Hematopoietic multipotent progenitor cell treated with erythropoietin and hydrocortisone succinate and interleukin-3 and kit ligand, for 15 days (in vitro differentiated cells): ENCODE measurements at places on chromosomes 5 and 9.

DNA sequence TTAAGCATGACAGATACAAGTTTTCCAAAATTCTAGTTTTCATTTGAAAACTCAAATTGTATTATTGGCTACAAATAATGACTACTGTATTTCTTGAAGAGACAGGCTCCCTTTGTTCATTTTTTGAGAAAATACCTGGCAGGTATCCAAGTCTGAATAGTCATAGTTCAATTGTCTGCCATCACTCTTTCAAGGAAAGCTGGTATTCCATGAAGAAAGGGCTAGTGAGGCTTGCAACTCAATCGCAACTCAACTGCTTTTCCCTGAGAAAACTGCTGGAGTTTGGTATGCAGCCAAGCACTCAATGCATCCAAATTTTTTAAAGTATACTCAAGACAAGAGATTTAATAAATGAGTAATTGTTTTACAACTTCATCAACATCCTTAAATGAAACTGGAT lies 61.4 kb upstream of the TRIO start:
- no peak for DNase-seq

GRCh38 chr5:161966564-161966963 lies 101.0 kb upstream of the GABRG2 start:
- no peak for DNase-seq

DNA sequence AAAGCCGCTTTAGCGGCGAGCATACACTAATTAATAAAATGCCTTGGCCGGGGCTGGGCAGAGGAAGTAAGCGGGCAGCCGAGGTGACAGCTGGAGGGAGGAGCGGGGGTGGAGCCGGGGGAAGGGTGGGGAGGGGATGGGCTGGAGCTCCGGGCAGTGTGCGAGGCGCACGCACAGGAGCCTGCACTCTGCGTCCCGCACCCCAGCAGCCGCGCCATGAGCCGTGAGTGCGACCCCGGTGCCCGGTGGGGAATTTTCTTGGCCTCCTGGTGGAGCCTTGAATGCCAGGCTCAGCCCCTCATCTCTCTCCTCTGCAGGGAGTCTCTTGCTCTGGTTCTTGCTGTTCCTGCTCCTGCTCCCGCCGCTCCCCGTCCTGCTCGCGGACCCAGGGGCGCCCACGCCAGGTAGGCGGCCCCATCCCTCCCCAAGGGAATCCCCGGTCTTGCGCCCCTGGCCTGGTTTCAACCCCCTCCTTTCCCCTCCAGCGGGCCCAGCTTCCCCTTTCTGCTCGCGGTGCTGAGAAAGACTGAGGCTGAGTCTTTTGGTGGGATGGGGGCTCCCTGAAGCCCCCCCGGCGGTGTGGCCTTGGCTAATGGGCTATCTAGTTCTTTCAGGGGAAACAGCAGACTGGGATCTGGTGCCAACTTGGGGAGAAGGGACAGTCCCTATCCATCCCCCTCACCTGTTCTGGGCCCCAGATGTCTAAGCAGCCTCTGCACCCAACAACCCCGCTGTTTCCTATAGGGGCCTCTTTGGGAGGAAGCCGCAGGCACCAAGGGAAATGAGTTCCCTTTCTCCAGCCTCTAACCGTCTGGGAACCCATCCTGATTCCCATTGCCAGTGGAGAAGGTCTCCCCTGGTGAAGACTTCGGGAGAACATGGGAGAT lies at the start of gene PTGS1:
Gene PTGS1 (plus strand): TSS at position 156 of the 887 bp plus-strand sequence. CDS start 61 bp downstream, at position 217.
- peak; percentile 48 for DNase-seq

GRCh38 chr9:127283917-127284497 lies 19.4 kb downstream of the GARNL3 start:
- DNase-seq = no peak

- no peak for DNase-seq
Measured at GRCh38 chr5:93603793-93604643, 21.0 kb downstream of the NR2F1 start.

DNA sequence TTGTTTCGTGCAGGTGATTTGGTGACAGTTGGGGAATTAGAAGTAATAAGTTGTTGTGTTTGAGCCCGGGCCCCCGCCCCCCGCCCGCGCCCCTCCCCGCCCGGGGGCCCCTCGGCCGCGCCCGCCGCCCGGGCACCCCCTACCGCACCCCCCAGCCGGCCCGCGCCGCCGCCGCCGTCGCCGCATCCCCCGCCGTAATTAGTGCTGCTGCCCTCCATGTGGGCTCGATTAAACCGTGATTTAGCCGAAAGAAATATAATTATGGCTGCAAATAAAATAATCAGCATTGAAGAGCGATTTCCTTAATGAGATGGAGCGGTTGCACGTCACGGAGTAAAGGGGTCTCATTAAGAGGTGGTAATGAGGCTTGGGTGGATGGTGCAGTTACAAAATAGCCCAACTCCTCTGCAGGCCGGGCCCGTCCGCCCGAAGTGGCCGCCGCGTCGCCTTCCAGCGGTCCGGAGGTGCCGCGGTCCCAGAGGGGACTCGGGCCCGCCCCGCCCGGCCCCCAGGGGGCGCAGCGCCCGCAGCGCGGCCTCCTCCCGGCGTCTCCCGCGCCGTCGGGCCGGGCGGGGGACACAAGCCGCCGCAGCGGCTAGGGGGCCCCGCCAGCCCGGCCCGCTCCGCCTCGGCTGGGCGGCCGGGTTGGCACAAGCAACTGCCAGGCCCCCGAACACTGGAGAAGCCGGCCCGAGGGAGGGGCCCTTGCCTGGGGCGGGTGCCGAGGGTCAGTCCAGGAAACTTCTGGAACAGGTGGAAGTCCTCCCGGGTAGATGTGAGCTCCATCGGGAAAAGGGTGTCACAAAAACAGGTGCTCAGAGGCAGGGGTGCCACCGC lies 6.9 kb upstream of the OTP start:
- peak; percentile 39 for DNase-seq

GRCh38 chr5:73142035-73142434 lies 21.7 kb downstream of the TMEM171 start:
- no peak for DNase-seq

- no peak for DNase-seq
Measured at GRCh38 chr5:65290677-65291076, 191.0 kb downstream of the ADAMTS6 start.

GRCh38 chr9:12753931-12754330 lies 20.9 kb upstream of the LURAP1L start:
- no peak for DNase-seq

DNA sequence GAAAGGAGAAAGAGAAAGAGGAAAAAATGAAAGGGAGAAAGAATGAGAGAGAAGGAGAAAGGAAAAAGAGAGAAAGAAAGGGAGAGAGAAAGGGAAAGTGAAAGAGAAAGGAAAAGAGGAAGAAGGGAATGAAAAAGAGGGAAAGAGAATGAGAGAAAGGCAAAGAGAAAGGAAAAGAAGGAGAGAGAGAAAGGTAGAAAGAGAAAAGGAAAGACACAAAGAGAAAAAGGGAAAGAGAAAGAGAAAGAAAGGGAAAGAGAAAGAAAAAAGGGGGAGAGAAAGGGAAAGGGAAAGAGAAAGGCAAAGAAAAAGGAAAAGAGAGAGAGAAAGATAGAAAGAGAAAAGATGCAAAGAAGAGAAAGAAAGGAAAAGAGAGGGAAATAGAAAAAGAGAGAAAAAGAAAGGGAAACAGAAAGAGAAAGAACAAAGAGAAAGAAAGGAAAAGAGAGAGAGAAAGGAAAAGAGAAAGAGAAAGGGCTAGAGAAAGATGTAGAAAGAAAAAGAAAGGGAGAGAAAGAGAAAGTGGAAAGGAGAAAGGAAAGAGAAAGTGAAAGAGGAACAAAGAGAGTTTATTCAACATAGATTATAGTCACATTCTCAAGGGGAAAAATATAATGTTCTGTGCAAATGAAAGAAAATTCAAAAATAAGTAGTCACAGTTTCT lies 165.2 kb downstream of the TMEM38B start:
- DNase-seq = no peak

- DNase-seq = no peak
Measured at GRCh38 chr5:179110528-179110927, 50.4 kb downstream of the ZNF354C start.

DNA sequence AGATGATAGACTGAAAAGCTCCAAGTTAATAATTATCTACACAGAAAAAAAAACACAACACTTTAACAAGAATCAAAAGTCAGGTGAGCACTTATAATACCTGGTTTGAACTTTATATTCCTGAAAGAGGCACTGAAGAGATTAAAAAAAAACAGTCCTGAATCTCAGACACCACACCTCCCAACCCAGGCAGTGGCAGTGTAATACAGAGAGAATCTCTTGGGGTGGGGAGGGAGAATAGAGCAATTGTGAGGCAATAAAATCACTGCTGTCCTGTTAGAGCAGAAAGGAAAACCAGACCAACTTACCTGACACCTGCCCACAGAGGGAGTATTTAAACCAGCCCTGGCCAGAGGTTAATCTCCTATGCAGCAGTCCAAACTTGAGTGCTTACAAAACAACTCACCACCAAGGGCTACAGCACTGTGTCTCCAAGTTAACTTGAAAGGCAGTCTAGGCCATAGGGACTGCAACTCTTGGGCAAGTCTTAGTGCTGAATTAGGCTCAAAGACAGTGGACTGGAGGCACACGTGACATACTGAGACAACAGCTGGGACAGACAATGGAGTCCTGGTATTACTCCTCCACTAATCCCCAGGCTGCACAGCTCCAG lies 54.2 kb downstream of the SLCO4C1 start:
- DNase-seq = no peak

GRCh38 chr5:149654231-149654630 lies 72.9 kb downstream of the ARHGEF37 start:
- DNase-seq = no peak

GRCh38 chr9:16030528-16031185 lies 477.8 kb downstream of the CCDC171 start:
- no peak for DNase-seq

- DNase-seq = no peak
Measured at GRCh38 chr9:103601287-103601686, 492.8 kb upstream of the SMC2 start.
